Stimulated activated naive B cell treated with anti-CD40 and anti-IgM and Interleukin-4, amounts not matched to agents 10 μg/mL and 1 μg/mL and 100 μg/mL, for 72 hours (primary cell): ENCODE measurements at places on chromosomes 5 and 9.
A peak's percentile ranks its signal among the peaks of the same experiment; 100 is the strongest.

GRCh38 chr9:124088476-124088837, 76.9 kb downstream of the LHX2 start:
- no peak for DNase-seq

DNA sequence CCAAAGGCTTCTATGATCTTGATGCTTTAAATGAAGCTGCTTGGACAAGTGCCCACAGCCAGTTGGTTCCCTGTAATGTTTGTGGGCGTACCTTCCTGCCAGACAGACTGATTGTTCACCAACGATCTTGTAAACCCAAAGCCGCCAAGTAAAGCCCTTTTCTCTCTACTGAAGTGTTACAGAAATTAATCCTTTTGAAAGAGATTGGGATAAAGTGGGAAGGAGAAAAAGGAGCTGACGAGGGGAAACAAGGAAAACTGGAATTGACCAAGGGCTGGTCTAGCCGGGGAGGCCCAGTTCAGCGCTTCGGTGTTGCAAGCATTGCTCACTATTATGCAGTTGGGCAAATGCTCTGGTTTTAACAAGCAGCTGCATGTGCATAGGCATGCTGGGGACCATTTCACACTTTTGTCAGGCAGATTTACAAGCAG, 53.2 kb downstream of the ZNF474 start:
- no peak for DNase-seq

GRCh38 chr9:131630205-131630831, 85.0 kb downstream of the PRRT1B start:
- DNase-seq: peak; percentile 91

DNA sequence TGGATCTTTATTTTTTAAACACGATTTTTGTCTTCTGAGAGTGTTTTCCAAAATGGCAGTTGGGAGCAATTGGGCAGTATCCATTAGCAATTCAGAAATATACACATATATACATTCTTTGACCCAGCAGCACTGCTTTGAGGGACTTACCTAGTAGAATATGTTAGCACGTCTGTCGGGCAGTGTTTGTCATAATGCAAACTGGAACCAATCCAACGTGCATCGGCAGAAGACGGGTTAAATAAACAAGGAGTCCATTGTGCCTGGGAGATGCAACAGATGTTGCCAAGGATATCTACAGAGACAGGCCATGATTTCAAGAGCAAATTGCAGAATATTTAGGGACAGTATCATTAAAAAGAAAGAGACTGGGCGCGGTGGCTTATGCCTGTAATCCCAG, 107.0 kb downstream of the COL5A1 start:
- no peak for DNase-seq

- DNase-seq: no peak
Measured at GRCh38 chr9:92704528-92704927, 34.6 kb upstream of the IPPK start.

DNA sequence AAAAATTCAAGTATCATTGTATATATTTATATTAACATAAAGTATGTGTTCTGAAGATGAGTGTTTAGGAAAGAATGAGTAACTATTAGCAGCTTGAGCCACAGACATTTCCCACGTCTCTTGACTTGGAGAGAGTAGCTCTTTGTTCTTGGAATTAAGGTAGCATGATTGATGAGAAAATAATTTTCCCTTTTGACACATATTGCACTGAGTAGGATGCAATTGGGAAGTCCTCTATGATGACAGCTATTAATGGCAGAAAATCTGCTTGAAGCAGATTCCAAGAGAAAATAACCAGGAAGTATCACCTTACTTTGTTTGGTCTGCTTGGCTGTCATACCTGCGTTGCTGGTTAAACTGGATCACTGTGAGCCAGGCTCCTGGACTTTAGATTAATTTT, 204.8 kb downstream of the TLE4 start:
- no peak for DNase-seq

DNA sequence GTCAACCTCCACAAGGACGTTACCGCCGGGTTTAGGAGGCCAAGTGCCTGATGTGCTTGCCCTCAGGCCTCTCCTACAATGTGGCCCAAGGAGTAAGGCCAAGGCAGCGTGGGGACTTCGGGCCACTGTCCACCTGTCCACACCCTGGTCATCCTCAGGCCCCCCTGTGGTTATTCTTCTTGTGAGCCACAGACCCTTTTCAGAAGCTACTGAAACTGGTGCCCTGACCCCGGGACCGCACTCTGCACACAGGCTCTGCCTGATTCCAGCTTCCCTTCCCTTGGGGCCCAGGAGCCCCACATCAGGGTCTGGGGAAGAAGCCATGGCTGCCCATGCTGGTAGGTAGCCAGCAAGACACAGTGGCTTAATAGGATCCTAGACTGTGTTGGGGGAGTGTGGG, 128.8 kb downstream of the OLFM1 start:
- DNase-seq: no peak

DNA sequence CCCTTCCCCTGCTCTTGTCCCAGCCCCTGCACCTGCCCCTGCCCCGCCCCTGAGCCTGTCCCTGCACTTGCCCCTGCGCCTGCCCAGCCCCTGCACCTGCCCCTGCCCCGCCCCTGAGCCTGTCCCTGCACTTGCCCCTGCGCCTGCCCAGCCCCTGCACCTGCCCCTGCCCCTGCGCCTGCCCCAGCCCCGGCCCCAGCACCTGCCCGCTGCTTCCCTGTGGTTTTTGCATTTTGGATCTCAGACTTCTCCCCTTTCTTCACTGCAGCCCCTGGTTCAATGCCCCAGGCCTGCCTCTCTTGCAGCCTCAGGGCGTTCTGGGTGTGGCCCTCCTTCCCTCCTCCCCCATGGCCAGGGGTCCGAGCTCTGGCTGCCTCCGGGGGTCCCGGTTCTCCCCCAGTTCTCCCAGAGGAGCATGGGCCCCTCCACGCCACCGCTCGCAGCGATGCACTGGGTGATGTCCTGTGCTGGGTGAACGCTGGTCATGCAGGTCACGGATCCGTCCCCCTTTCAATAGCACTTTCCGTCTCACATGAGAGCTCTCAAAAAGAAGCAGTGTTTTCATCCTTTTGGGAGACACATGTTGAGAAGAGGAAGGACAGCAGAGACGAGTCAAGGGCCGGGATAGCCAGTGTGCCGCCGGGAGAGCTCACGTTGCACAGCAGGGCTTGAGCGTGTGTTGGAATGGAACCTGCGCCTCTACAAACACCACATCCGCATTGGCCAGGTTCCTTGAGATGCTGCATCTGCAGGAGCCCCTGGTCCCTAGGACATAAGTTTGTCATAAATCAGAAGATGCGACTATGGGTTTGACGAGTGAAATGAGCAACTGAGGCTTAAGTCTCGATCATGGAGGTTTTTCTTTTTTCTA, 44.0 kb upstream of the IRX4 start:
- no peak for DNase-seq

GRCh38 chr5:137392261-137392660, 106.9 kb downstream of the SPOCK1 start:
- no peak for DNase-seq

GRCh38 chr9:125523681-125524080, 183.3 kb downstream of the MAPKAP1 start:
- no peak for DNase-seq

DNA sequence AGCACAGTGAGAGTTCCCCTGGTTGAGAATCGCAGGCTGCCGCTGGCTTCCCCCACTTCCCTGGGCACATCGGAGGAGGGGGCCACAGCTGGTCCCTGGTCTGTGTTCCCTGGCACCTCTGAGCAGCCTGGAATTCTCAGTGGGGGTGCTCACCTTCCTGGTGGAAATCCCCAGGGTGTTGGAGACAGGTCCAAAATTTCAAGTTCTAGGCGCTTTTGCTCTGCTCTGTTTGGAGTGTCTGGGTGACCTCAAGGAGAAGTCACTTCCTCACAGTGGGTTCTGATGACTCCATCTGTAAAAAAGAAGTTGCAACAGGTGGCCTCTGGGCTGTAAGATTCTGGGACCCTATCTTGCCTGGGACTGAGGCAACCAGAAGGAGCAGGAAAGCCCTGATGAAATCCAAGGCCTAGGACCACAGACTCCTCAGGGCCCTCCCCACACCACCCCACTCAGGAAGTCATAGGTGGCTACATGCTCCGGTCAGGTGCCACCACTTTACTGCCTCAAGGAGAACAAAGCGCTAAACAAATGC, at the start of gene TRAF1:
TSS of gene TRAF1 (minus strand) at position 400 of the 532 bp plus-strand sequence. CDS start 721 bp downstream, outside the sequence.
- peak; percentile 61 for DNase-seq

- no peak for DNase-seq
Measured at GRCh38 chr9:114666401-114666800, 8.8 kb upstream of the TEX53 start.

GRCh38 chr5:56129288-56129687, 103.8 kb downstream of the ANKRD55 start:
- no peak for DNase-seq

DNA sequence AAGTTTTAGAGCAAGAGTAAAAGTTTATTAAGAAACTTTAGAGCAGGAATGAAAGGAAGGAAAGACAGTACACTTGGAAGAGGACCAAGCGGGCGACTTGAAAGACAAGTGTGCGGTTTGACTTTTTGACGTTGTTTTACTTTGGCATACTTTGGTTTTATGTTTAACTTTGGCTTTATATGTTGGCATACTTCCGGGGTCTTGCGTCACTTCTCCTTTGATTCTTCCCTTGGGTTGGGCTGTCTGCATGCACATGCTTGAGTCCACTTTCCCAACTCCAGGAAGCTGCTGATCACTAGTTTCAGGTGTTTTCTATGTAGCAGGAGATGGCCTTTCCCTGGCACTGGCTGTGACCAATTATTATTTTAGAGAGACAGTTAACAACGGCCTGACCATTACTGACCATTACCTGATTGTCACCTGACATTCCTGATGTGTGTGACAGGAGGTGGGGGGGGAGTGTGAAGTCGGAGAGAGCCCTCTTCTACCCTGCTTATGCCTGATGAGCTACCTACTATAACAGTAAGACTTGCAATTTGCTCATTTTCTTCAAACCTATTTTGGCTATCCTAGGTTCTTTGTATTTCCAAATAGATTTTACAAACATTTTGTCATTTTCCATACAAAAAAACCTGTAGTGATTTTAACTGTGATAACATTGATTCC, 45.5 kb downstream of the TNFSF8 start:
- DNase-seq: no peak

DNA sequence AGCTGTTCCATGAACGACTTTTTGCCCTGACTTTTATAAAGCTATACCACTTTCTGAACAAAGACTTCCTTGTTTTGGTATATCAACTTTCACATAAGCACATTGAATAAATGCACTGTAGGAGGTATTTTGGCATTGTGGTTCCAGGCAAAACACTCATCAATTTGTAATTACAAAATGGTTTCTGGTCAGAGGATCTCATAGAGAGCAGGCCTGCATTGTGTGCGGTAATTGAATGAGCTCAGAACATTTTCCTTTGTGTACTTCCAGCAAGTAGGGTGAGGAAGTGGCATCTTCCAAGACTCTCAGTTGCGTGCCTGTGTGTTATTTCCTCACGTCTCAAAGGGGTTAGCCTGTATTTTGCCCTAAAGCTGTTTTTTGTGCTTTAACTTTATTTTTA, 89.2 kb downstream of the PDE6A start:
- DNase-seq: no peak

DNA sequence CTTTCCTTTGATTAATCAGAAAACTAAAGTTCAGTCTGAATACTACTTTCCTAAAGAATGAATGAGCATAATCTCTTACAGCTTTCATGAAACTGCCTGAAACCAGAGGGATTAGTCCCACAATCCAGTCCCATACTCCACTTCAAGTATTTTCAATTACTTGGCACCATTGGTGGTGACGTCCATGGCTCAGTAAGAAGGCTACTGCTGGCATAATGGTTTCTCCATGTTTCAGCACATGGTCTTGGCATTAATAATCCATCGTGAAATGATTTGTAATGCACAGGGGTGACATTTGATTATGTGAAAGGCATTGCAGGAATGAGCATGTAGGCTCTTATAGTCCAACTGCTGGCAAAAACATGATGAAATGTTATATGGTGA, 23.4 kb downstream of the LIX1 start:
- DNase-seq: no peak

DNA sequence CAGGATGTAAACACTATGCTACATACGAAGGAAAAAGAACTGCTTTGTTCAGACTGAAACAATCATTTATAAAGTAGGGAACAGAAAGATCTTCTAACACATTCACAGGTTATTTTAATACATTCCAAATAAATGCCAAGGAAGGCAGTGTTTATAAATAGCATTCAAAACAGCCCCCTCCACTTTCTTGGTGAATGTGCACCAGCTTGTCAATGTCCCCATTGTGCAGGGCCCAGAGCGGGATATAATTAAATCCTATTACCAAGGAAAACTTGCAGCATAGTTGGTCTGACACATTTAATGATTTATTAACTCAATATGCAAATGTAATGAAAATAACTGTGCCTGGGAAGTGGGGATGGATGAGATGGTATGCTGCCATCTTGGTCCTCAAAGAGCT, 135.9 kb upstream of the RAD23B start:
- DNase-seq: no peak
